ENCODE measurements at places on chromosomes 1 and 21.
A peak's percentile ranks its signal among the peaks of the same experiment; 100 is the strongest.

GRCh38 chr1:169529068-169529642 is 43.4 kb upstream of the SLC19A2 start:
- no peak for DNase-seq

DNA sequence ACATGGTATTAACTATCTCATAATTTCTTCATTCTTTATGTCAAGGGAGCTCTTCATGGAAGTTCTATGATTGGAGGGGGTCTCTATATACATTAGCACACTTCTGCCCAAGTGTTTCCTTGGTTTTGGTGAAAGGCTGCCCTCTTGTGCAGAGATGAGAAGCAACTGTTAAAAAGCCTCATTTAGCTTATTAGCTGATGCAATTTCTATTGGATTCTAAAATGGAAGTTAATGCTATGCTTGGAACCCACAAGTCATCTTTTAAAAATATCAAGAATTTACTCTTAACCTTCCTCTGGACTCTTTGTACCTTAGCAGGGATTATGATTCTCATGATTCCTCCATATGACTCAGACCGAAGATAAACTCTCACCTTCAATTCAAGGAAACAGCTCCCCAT is 328.9 kb downstream of the PTBP2 start:
- DNase-seq: no peak

GRCh38 chr1:35269201-35269988 is 886 bp downstream of the ZMYM4 start:
- peak; percentile 28 for DNase-seq

GRCh38 chr1:202061055-202061454 is 50.7 kb downstream of the ELF3 start:
- no peak for DNase-seq

- DNase-seq: no peak
Observed at GRCh38 chr1:54506594-54506993, 41.4 kb upstream of the ACOT11 start.

GRCh38 chr1:236622407-236622806 is 18.1 kb upstream of the HEATR1 start:
- DNase-seq: no peak
